ENCODE measurements at places on chromosomes 3 and 15.

DNA sequence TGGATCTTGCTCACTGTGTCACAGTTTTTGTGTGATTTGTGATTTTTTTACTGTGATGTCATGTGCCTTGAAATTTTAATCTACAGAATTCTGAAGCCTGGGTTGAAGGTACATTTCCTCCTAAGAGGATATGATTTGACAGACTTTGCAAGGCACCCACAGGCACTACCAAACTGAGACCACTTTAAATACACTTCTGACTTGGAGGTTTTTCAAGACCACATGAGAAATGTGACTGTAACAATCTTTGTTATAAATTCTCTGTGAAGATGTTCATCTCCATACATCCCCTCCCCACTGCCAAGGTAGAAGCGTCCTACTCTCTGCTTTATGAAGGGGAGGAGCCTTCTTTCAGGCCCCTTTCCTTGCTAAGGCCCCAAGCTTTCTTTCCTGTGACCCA lies 22.8 kb downstream of the UBXN7 start:
- no peak for DNase-seq

DNA sequence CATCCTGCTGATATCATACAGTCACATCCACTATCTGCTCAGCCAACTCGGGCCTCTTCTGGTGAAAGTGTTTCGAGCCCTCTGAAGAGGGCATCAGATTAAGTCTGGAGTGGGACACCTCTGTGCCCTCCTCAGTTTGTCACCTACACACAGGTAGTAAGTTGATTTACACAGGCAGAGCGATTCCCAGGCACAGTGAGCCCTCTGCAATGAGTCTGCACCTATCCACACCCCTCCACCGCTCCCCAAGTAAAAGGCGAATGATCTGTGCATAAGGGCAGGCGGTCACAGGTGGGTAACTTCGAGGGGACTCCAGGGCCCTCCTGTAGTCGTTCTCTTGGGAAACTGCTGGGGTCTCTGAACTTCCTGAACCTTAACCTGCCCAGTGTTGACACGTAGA lies 152.0 kb downstream of the ATP10A start:
- no peak for DNase-seq

DNA sequence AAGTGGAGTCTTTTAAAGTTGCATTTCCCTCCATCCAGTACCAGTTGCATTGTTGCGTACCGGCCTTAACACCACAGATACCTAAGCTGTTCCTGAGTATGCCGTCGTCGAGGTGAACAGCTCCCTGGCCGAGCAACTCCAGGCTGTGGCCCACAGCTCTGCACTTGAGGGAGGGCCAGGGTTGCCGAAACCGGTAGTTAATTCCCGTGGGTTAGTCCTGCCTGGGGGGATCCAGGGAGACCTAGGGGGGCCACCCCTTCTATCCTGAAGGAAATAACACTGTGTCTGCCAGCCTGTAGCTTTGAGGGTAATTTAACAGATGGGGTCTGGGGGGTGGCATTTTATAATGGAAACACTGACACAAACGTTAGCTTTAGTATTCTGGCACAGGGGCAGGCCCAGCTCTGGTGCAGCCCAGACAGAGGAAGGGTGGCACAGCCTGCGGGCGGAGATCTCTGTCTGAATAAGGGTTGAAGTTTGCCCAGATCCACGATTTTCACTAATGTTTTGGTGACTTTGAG lies 60.8 kb downstream of the RGMA start:
- no peak for DNase-seq

GRCh38 chr3:69212411-69213160 lies 90.2 kb upstream of the LMOD3 start:
- peak; percentile 80 for DNase-seq
